Spleen (tissue), 13 donors: ENCODE measurements at places on chromosomes 5 and 9. TPM values are rescaled to one million over a fixed set of nuclear protein-coding genes. Genes with fewer than 3 reads are reported as not detected.

The REEP5 gene
- 75.7 TPM for total RNA-seq

GRCh38 chr5:76470976-76471375 lies 67.9 kb downstream of the IQGAP2 start:
- DNase-seq: no peak

The SH2D3C gene
- 61.2 TPM for total RNA-seq

The ACOT12 gene
- not detected for total RNA-seq
